ACHN (cell line): ENCODE measurements at places on chromosomes 12 and 14.

DNA sequence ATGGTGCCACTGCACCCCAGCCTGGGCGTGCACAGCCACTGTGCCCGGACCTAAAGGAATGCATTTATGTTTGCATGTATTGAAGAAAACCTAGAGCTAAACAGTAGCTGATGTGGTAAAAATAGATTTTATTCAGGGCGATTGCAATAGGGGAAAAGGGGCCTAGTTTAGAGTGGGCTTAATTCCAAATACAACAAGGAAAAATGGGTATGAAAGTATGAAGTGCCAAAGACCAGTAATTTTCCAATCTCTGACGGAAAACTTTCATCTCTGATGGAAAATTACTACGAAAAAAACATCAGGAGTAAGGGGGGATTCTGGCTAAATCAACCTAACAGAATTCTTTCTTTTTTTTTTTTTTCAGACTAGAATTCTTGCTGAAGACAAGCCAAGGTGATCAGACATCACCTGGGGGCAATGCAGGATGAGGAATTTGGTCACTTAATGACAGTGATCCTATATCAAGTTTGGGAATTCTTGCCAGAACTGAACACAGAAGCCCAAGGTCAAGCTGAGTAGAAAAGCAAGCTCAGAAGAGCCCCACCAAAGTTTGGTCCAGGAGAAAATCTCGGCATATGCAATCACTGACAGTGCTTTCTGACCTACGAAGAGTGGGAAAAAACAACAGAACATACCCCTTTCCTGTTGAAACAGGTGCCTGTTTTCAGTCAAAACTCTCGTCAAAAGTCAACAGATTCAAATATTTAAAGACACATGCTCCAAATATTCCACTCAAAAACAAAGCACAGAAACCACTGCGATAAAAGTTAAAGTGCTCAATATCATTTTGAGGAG is 13.7 kb upstream of the APOBEC1 start:
- no peak for DNase-seq

DNA sequence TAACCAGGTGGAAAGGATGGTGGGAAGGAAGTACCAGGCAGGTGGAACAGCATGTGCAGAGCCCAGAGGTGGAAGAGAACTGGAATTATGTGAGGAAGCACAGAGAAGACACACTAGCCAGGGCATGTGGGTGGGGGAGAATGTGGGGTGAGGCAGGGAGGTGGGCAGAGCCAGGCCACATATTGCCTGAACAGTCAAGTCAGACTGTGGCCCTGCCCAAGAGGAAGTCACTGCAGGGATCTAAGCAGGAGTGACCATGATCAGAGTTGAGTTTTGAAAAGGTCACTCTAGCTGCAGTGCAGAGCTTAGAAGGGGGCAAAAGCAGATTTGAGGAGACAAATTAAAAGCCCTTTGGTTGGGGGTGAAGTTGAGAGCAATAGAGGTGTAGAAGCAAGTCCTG is 114.0 kb upstream of the SLC38A2 start:
- no peak for DNase-seq

DNA sequence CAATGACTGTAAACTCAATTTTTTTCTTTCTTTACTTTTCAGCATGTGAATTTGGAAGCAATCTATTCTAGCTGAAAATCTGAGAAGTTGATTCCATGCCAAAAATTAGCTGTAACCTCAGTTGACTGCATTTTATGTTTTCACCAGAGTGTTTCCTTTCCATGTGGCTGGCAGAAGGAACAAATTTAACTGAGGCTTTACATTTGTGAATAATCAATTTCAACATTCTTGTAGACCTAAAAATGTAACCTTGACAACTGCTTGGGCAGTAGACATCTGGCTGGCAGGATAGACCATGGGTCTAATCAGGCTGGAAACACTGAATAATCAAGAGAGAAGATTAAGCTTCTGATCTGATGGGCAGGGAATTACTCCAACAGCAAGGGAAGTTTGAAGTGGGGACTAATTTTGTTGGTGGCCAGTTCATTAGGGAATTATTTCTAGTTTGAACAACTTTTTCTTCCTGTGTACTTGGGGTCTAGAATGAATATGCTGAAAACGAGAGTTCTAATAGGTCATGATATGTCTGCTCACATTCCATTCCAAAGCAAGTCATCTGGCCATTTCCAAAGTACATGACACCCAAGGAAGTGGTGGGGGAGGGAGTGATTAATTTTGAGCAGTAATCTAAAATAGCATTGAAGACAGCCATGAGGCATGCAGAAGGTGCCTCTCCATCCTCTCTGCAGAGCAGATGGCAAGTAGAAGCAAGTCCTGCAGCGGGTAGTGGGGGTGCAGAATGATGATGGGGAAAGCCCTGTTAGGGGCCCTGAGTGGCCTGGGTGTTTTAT is 68.2 kb downstream of the ATP23 start:
- DNase-seq = no peak

DNA sequence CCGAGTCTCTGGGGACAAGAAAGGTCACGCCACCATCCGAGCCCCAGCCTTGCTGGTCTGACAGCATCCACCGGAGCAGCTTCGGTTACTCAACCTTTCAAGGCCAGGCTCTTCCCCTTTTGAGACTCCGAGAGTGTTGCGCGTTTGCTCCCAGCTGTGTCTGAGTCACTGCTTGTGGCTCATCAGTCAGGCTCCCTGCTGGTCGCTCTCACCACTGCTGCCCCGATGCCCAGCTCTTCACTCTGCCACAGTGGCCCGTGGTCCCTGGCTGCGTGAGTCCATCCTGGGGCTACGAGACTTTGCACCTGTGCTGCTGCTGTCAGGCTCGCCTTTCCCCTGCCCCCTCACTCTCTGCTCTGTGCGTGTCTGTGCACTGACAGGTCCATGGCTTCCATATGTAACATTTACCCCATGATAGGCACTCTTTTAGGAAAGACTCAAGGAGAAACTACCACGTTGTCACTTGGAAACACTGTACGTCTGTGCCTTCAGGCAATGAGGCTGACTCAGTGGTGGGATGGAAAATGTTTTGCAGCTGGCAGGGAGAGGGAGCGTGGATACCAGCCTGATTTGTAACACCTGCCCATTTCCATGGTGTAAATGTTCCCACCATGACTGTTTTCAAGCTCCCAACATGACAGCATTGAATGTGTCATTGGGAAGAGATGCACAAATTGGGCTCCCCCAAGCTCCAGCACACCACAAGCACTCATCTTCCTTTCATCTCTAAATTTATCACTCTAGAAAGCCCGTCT is 350.7 kb downstream of the TMEM132D start:
- no peak for DNase-seq

DNA sequence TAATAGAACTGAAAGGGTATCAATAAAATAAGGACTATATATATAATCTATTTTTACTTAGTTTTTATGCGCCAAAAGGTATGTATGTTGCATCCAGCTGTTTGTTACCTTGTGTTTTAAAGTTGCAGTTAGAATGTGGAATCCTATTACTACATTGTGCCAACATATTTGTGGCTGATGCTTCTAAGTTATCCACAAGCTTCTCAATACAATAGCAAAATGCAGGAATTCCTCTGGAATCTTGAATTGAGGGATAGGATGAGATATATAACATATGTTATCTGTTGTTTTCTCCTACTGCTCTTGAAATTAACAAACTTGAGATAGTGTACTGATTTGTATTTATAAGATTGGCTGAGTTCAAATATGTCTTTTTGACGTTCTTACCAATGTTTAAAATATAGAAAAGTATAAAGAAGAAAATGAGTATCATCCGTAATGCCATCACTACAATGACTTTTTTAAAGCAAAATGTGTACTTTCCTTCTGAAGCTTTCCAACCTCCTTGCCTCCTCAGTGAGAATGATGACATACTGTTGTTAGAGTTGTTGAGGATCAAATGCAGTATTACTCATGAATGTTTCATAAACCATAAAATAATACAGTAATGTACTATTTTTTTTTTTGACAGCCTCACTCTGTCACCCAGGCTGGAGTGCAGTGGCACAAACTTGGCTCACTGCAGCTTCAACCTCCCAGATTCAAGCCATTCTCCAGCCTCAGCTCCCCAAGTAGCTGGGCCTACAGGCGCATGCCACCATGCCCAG is 6.6 kb downstream of the RAP1B start:
- DNase-seq = no peak

DNA sequence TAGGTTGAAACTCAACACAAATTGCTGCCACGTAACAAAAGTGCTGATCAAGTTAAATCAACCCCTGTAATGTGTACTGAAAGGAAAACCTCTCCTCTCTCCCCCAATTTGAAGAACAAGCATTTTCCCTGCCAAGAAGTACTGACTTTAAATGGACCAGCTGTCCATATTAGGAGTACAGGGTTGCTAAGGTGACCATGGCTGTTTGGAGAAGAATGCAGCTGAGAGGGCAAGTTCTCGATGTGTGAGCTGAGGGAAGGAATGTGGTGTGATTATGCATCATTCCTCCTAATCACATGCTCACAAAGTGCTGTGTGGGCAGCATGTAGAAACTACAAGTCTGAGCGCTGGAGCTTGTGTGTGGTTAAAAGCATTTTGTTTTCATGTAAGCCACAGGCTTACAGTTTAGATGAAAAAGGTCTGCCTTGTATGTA is 50.9 kb upstream of the CCT2 start:
- DNase-seq = peak; percentile 100

- no peak for DNase-seq
Observed at GRCh38 chr14:88163731-88164255, 158.9 kb downstream of the GPR65 start.

GRCh38 chr12:107437954-107438353 is 247.6 kb upstream of the PWP1 start:
- DNase-seq = no peak

- DNase-seq = no peak
Observed at GRCh38 chr12:6294156-6295093, 16.1 kb upstream of the PLEKHG6 start.

DNA sequence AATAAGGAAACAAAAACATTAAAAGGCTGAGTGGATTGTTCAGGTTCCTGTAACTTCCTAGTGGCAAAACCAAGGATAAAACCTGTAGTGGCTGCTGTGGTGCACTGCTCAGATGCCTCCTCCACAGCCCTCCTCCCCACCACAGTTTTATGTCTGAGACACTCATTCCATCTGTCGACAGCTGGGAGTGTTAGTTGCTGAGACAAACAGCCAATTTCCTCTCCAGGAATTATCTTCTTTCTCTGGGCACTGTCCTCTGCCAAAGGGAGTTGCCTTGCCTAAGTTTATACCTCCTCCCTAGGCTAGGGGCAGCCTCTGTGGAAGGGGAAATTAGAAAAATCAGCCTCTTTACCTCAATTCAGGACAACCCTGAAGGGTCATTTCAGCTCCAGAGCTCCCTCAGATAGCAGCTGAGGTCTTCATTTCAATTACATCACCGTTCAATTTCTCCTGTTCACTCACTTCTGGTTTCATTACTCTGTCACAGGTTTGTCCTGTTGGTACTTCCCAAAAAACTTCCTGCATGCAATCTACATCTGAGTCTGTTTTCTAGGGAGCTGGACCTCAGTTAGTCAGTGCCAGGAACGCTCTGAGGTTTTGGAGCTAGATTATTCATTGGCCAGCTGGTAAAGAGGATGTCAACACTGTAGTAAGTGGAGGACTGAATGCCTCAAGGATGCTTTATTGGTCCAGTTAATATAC is 74.9 kb upstream of the ATP2B1 start:
- DNase-seq = no peak

DNA sequence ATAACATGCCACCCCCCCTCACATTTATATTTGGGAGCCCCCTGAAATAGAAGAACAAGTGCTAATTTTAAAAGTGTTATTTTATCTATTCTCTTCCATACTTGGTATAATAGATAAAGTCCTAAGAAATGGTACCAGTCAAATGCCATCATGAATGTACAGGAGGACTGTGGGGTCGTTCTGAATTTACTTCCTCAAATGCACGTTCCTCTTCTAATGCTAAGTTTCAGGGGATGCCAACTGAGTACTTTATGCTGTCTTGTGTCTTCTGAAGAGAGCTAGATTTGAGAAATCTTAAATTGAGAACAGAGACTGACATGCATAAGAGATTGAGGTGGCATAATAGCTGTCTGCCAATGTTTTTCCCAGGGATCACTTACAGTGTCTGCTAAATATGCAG is 59.0 kb downstream of the CFAP54 start:
- DNase-seq = no peak

DNA sequence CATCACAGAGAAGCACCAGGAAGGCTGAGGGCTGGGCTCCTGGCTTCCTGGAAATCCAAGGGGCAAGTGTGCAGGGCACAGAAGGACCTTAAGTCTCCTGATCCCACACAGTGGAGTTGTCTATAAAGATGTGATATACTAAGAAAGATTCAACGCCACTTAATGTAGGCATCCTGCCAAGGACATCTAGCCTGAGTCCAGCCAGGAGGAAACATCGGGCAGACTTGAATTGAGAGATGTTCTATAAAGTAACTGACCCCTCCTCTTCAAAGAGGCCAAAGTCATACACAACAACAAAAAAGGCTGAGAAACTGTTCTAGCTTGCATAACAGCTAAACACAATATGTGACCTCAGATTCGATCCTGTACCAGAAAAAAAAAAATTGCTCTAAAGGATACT is 299.5 kb upstream of the NOS1 start:
- no peak for DNase-seq

DNA sequence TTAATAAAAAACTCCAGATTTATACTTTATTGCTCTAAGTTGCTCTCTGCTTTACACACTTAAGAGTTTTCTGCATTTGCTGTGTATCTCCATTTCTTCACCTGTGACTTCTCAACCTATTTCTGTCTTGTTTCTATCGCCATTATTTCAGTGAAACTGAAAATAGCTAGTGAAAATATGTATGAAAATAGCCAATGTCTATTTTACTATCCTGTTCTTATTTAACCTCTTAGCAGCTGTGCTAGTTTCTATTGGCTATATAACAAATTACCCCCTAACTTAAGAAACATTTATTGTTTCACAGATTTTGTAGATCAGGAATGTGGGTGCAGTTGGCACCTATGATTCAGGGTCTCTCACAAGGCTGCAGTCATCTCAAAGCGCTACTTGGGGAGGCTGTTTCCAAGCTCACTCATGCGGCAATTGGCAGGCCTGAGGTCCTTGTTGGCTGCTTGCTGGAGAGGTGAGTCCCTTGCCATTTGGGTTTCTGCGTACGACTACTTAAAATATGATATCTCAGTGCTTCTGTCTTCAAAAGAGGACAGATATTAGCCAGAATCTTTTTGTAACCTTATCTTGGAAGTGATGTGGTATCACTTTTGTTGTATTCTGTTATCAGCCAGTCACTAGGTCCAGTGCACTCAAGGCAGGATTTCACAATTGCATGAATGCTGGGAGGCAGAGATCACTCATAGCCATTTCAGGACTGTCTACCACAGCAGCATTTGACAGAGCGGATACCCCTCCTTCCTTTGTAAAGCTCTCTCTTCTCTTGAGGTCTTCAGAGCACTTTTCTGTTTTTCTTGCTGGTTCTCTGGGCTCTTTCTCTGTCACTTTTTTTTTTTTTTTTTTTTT is 7.2 kb downstream of the ERC1 start:
- DNase-seq = peak; percentile 35

GRCh38 chr12:447141-447540 is 12.6 kb upstream of the B4GALNT3 start:
- DNase-seq = no peak

- DNase-seq = no peak
Observed at GRCh38 chr12:24360461-24360860, 411.0 kb upstream of the SOX5 start.
